Activated naive CD8-positive, alpha-beta T cell treated with anti-CD3 and anti-CD28 coated beads, Interleukin-2, amount 10 ng/mL, durations not matched to agents 7 days and 5 days (primary cell): ENCODE measurements at places on chromosomes 6 and 20. TPM values are rescaled to one million over a fixed set of nuclear protein-coding genes. Genes with fewer than 3 reads are reported as not detected.

MLN gene
- total RNA-seq, result not detected

NHLRC1 gene
- 0.99 TPM for total RNA-seq

DNA sequence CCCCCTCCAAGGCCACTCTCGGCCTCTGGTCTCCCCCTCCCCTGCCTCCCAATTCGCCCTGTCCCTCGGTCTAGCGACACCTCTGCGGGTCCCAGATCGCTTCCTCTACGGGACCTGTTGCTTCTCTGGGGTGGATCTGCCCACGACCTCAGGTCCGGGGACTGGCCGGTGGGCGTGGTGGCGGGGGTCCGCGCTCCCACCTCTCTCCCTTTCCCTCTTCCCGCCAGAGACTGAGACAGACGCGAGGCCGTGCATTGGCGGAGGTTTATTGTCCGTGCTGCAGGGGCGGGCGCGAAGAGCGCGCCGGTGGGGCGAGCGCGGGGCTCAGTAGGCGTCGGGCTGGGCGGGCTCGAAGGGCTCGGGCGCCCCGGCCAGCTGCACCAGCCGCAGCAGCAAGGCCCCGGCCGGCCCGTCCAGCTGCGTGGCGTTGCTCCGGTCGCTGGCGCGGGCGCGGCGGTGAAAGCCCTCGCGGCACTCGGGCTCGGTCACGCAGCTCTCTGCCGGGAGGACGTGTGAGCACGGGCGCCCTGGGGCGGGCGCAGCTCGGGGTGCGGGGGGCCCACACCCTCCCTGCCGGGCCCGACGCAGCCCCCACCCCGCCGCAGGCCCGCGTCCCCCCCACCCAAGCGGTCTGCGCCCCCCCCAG is 2.1 kb downstream of the AVP start:
- H3K27me3 ChIP-seq, result peaks cover 61% of the 10 kb centered on the region
- H3K4me1 ChIP-seq, result peaks cover 11% of the 10 kb centered on the region
- H3K36me3 ChIP-seq, result no peaks in the 10 kb centered on the region
- H3K4me3 ChIP-seq, result peak overlapping the region; percentile 55
- no peak overlapping the region for H3K27ac ChIP-seq
- DNase-seq, result no peak

DNA sequence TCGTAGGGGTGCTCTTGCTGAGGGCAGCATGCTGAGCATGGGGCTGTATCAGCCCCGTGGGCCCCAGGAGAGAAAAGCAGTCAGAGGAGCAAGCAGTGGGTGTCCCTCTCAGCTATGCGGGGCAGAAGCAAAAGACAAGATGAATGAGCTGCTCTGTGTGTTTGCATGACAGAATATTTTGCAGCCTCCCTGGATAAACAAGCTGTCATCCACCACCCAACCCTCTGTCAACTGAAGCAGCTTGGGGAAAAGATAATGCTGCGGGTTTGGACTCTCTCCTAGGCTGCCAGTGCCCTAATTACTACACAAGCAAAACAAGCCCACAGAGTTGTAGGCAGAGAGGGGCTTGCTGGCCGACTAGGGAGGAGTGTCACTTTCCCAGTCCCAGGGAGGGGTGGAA is 82.3 kb upstream of the PTPRT start:
- DNase-seq, result no peak
- H3K27ac ChIP-seq, result no peak overlapping the region
- no peaks in the 10 kb centered on the region for H3K36me3 ChIP-seq
- peaks cover 2% of the 10 kb centered on the region for H3K27me3 ChIP-seq
- H3K4me3 ChIP-seq, result no peak overlapping the region

- no peak for DNase-seq
- H3K4me1 ChIP-seq, result peaks cover 3% of the 10 kb centered on the region
- H3K36me3 ChIP-seq, result peaks cover 10% of the 10 kb centered on the region
- no peak overlapping the region for H3K4me3 ChIP-seq
- no peak overlapping the region for H3K27ac ChIP-seq
Measured at GRCh38 chr6:125839471-125839870, 48.7 kb downstream of the NCOA7 start.

DNA sequence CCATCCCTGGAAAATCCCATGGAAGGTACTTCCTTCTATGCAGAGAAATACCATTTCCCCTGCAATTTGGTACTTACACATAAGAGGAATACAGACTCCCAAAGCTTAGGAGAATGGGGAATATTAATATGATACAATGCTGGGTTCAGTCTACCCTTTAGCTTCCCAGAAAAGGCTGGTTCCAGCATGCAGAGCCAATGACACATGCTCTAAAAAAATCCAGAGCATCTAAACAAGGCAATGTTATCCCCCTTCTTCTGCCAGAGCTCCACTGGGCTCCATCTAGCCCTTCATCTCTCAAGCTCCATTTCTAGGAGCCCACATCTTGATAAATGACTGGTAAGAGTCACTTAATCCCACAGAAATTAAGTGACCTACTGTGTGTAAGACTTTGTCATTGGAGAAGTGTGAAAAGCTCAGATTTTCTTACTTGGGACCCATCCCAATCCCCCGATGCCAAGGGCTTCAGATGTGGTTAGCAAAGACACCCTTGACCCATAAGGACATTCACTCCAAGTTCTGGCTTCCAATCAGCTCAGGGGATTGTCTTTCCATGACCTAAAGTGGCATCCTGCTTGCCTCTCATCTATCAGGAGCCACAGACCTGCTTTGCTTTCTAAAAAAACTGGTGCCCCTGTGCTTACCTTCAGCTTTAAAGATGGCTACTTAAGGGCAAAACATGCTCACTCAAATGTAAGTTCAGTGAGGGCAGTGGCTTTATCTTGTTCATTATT is 137.5 kb downstream of the UNC5CL start:
- H3K4me1 ChIP-seq, result no peaks in the 10 kb centered on the region
- peaks cover 11% of the 10 kb centered on the region for H3K27me3 ChIP-seq
- DNase-seq, result no peak
- no peaks in the 10 kb centered on the region for H3K36me3 ChIP-seq
- H3K27ac ChIP-seq, result no peak overlapping the region

GRCh38 chr6:21436625-21437024 is 156.9 kb upstream of the SOX4 start:
- no peak overlapping the region for H3K27ac ChIP-seq
- no peak overlapping the region for H3K4me3 ChIP-seq
- DNase-seq, result no peak
- peaks cover 23% of the 10 kb centered on the region for H3K4me1 ChIP-seq
